Activated naive CD4-positive, alpha-beta T cell treated with Interleukin-2 at 50 U/mL for 16 hours (primary cell): ENCODE measurements at places on chromosomes 1 and 21.

GRCh38 chr21:42340187-42341050 is 10.4 kb downstream of the TFF2 start:
- no peak for DNase-seq

- DNase-seq: peak; percentile 22
Observed at GRCh38 chr1:52365071-52365745, 797 bp downstream of the CC2D1B start.

GRCh38 chr1:216325946-216326345 is 97.3 kb downstream of the USH2A start:
- DNase-seq: no peak

DNA sequence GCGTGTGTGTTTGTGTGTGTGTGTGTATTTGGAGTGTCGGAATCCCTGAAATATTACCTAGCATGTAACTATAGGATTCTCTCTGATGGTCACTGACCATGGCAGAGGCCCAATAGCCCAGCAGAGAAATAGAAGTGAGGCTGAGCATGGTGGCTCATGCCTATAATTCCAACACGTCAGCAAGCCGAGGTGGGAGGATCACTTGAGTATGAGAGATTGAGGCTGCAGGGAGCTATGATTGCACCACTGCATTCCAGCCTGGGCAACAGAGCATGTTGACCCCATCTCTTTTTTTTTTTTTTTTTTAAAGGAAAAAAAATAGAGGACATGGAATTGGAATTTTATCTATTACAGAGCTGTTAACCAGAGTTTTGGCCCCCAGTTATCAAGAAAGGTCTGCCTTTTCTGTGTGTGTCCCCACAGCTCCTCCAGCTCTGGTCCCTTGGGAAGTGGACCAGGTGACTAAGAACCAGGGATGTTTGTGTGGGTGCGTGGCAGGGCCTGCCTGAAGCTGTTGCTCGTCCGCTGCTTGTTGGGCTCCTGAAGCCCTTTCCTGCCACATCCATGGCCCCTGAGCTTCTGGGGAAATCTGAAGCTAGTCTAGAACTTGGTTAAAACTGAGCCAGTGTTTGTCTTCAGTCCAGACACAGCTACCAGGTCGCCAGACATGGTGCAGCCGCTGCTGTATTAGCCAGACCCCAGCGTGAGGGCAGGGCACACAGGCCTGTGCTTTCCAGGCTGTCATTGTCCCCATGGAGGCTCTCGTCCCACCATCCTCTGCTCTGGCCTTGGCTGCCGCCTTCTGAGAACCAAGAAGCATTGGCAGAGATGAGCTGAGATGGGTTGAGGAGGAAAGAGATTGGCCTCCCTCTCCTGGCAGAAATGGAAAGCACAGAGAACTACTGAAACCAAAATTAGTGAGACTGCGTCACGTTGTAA is 25.5 kb downstream of the CAPN9 start:
- no peak for DNase-seq

GRCh38 chr1:207993477-207994445 is 82.8 kb upstream of the CD34 start:
- no peak for DNase-seq

DNA sequence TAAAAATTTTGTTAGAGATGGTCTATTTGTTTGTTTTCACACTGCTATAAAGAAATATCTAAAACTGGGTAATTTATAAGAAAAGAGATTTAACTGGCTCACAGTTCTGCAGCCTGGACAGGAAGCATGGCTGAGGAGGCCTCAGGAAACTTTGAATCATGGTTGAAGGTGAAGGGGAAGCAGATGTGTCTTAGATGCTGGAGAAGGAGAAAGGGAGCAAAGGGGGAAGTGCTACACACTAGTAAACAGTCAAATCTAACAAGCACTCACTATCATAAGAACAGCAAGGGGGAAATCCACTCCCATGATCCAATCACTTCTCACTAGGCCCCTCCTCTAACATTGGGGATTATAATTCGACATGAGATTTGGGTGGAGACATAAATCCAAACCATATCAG is 76.8 kb upstream of the COL24A1 start:
- no peak for DNase-seq

- no peak for DNase-seq
Observed at GRCh38 chr1:235595079-235595478, 54.5 kb downstream of the GNG4 start.

DNA sequence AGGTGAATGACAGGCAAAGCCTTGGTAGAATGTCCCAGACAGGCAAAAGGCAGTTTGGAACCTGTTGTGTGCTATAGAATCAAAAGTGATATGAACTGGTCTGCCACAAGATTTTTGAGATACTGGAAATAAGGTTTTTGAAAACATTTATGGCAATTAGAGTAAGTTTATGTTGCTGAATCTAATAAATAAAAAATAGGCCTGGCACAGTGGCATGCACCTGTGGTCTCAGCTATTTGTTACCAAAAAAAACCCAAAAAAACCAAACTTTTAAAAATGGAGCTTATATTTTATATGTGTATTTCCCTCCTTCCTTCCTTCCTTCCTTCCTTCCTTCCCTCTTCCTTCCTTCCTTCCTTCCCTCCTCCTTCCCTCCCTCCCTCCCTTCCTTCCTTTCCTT is 76.4 kb upstream of the ARTN start:
- DNase-seq: no peak

DNA sequence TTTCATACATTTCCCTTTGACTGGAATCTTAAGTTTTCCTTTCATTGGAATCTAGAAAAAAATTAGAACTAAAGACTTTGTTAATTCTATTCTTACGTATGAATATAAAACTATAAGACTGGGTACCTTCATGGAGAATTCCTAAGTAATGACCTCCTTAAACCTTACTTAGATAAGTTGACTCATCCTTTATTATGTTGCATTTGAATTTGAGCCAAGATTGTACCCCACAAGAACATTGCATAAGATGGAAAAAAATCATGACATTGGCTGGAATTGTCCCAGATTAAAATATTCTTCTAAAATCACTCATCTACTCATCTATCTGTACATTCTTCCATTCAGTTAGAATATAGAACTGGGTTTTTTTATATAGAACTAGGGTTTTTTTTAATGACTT is 137.4 kb downstream of the C1orf21 start:
- no peak for DNase-seq

GRCh38 chr1:93595743-93596142 is 85.9 kb downstream of the BCAR3 start:
- DNase-seq: no peak

DNA sequence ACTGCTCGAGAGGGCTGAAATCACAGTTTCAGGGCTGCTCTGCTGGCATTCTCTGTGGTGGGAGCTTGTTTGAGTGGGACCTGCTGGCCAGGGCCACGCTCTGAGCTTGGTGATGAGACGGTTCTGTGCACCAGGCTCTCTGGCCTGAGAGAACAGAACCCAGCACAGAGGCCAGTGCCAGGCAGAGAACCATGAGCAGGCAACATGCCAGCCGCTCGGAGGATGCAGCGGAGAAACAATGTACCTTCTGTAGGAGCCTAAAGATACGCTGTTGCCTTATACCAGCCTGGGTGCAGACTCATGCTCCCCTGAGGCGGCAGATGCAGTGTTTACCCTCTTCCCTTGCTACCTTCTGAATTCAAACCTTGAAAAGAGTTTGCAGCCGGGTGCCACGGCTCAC is 10.0 kb downstream of the C2CD2 start:
- no peak for DNase-seq

- DNase-seq: no peak
Observed at GRCh38 chr1:47616906-47617305, 179.1 kb downstream of the FOXD2 start.

- no peak for DNase-seq
Observed at GRCh38 chr1:217522277-217522676, 108.6 kb downstream of the GPATCH2 start.

DNA sequence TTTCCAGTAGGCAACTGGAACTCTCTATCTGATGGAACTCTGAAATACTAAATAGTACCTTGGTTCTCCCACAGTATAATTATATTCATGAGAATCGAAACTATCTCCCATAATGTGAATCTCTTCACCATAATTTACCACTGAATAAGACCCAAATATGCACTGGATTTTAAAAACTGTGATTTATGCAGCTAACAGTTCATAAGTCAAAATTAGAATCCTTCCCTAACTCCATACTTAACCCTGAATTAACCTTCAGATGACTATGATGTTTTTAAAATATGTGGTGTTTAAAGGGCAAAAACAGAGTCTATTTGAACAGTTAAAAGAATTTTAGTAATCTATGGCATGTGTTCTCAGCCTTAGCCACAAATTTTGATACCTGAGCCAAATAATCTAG is 22.9 kb upstream of the SLC44A3 start:
- DNase-seq: no peak

- peak; percentile 10 for DNase-seq
Observed at GRCh38 chr1:12549460-12550349, 68.3 kb downstream of the DHRS3 start.

GRCh38 chr1:18923756-18924211 is 21.4 kb upstream of the ALDH4A1 start:
- no peak for DNase-seq

DNA sequence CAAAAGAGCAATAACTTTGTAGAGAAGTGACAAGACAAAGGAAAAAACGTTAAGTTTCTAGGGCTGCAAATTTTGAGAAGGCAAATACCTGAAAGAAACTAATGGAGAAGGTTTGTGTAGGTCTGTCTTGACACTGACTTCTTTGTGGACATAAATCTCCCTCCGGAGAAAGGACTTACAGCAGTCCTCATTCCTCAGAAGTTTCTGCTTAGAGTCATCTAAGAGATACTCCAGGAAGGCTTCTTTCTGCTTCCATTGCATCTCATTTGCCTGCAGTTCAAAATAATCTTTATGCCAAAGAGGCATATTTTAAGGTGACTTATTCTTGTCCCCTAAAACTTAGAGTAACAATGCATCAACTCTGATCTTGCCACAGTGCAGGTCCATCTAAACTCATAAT is 4.4 kb upstream of the C4BPB start:
- DNase-seq: no peak

GRCh38 chr1:51421964-51422363 is 91.6 kb upstream of the TTC39A start:
- no peak for DNase-seq

GRCh38 chr1:230548997-230549396 is 93.3 kb upstream of the COG2 start:
- no peak for DNase-seq

GRCh38 chr1:93992954-93993353 is 83.7 kb upstream of the GCLM start:
- no peak for DNase-seq

DNA sequence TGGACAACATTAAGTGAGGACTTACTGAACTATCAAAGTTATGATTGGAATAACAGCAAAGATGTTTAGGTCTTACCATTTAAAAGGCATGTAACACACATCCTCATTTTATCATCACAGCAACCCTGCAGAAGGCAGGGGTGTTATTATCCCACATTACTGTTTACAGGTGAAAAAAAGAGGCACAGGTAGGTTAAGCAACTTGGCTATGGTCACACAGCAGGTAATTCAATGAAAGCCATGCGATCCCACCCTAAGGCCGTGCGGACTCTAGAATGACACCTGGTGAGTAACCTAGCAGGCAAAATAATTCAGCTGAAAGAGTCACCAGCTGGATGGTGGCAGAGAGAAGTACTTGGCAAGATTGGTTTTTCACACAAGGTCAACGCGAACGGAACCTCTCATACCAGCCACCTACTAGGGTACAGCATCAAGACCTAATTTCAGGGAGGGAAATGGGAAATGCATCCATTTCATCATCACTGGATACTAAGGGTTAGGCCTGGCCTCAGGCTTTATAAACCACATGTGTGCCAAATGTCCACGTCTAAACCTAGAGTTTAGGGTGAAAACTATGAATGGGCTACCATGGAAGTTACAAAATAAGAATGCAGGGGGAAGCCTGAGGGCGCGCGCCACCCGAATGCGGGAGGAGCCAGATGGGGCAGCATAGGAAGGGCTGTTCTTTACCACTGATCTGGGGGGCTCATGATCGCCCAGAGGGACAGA is 85.3 kb downstream of the SLC66A1 start:
- no peak for DNase-seq

DNA sequence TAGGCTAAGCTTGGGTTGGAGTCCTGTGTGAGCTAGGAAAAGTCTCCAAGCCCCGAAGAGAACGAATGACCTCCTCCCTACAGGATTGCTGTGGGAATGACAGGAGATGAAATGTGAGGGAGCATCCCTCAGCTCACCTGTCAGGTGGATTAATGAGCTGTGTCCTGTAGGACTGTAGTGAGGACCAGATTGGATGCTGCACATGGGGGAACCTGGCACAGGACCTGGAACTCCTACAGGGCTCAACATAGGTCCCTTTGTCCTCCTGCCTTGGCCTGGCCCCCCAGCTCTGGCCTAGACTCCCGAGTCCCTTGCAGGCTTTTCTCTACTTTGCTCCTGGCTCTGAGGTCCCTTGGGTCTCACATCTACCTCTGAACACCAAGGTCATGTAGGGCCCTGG is 155.7 kb downstream of the PTPRU start:
- no peak for DNase-seq

GRCh38 chr1:210213335-210213734 is 19.3 kb upstream of the SERTAD4 start:
- DNase-seq: no peak

GRCh38 chr1:26500488-26501175 is 28.4 kb downstream of the HMGN2 start:
- peak; percentile 91 for DNase-seq

DNA sequence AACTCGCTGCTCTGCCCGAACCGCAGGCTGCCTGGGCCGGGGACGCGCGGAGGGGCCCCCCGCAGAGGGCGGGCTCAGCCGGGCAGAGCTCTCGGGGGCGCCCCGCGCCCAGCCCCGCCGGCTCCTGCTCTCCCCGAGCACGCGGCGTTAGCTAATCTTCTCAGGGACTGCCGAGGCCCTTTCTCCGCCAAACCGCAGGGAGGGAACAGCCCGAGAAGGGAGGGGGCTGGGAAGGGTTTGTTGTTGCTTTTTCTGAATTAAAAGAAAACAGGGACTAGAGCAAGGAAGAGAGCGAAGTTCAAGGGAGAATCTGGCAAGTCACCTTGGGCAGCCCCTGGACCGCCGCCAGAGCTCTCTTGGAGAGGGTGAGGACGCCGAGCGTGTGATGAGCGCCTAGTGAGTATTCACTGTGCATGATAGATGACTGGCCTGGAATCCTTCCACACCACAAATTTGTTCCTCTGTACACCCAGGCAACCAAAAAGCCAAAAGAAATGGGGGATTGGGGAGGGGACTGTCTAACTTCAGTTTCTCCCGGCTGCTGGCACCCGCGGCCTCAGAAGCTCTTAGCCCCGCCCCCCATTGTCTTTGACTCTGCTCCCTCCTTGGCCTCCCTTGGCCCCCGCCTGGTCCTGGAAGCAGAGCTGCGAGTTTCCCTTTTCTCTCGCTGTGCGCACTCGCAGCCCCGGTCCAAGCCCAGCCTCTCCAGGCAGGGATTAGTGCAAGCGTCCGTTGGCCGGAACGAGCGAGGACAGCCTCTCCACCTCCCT is 19.7 kb upstream of the LMX1A start:
- peak; percentile 34 for DNase-seq

- no peak for DNase-seq
Observed at GRCh38 chr21:38486706-38487105, 11.6 kb downstream of the ERG start.

GRCh38 chr1:8813016-8813763 is 4.2 kb downstream of the RERE start:
- DNase-seq: no peak
